Endothelial cell of umbilical vein (primary cell): ENCODE measurements at places on chromosomes 1 and 21. TPM values are rescaled to one million over a fixed set of nuclear protein-coding genes. Genes with fewer than 3 reads are reported as not detected.

NDUFS5 gene
- 325 and 327 TPM in 2 replicates for total RNA-seq

KCNK2 gene
- total RNA-seq, result 0.18 and 0.46 TPM in 2 replicates

BMP8A gene
- 0.44 TPM in 1 of 2 replicates, not detected in the other for total RNA-seq

PLPPR4 gene
- not detected in 2 replicates for total RNA-seq

OR14K1 gene
- not detected in 2 replicates for total RNA-seq

GRCh38 chr1:235460770-235461169 lies 43.5 kb downstream of the B3GALNT2 start:
- H3K4me1 ChIP-seq, result no peaks in the 10 kb centered on the region
- no peaks in the 10 kb centered on the region for H3K27me3 ChIP-seq
- no peak overlapping the region for H3K4me3 ChIP-seq
- H3K27ac ChIP-seq, result no peak overlapping the region
- no peak for DNase-seq
- no peaks in the 10 kb centered on the region for H3K36me3 ChIP-seq

DNA sequence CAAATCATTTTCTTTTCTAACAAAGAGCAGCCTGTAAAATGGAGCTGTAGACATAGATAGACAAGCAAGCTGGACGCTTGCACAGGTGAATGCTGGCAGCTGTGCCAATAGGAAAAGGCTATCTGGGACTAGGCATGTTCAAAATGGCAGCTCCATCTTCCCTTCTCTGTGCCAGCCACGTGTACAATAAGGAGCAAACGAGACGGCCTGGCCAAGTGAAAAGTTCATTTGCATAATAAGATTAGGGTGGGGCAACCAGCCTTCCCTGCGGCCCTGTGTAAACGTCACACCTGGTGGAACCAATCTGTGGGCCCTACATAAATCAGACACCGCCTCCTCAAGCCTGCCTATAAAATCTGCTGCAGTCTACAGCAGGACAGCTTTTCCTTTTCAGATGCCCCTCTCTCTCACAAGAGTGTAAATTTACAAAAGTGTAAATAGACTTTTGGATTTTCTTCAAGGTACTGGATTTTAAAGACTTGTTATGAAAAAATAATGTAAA lies 16.6 kb upstream of the EDEM3 start:
- no peaks in the 10 kb centered on the region for H3K4me1 ChIP-seq
- no peak for DNase-seq
- no peaks in the 10 kb centered on the region for H3K36me3 ChIP-seq

- no peaks in the 10 kb centered on the region for H3K36me3 ChIP-seq
- no peaks in the 10 kb centered on the region for H3K4me1 ChIP-seq
- no peak overlapping the region for H3K4me3 ChIP-seq
- no peaks in the 10 kb centered on the region for H3K27me3 ChIP-seq
- H3K27ac ChIP-seq, result no peak overlapping the region
These were observed 48.9 kb downstream of the AGPAT3 start for GRCh38 chr21:43913928-43914327.

DNA sequence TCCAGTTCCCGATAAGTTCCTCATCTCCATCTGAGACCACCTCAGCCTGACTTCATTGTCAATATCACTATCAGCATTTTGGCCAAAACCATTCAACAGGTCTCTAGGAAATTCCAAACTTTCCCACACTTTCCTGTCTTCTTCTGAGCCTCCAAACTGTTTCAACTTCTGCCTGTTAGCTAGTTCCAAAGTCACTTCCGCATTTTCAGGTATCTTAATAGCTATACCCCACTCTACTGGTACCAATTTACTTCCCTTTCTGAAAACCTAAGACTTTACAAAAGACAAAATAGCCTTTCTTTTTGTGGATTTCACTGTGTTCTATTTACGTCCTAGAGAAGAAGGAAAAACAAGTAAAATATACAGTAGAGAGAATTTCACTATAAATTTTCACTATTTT lies 147.0 kb upstream of the FMN2 start:
- no peak overlapping the region for H3K4me3 ChIP-seq
- H3K27me3 ChIP-seq, result no peaks in the 10 kb centered on the region
- H3K4me1 ChIP-seq, result no peaks in the 10 kb centered on the region
- H3K36me3 ChIP-seq, result no peaks in the 10 kb centered on the region

DNA sequence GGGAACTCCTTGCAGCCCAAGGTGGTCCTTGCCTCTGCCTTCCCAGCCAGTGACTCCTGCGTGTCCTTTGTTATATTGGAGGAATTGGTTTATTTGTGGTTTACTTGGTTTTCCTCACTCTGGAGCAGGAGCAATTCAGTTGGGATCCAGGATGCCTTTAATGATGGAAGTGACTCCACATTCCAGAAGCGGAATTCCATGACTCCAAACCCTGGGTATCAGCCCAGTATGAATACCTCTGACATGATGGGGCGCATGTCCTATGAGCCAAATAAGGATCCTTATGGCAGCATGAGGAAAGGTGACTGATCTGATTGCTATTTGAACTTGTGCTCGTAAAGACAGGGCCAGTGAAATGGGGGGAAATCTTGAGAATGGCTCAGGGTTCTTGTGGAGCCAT lies 15.1 kb upstream of the PIGV start:
- DNase-seq, result peak; percentile 15
- no peak overlapping the region for H3K4me3 ChIP-seq
- peaks cover 40% of the 10 kb centered on the region for H3K4me1 ChIP-seq
- peaks cover 44% of the 10 kb centered on the region for H3K36me3 ChIP-seq
- H3K27ac ChIP-seq, result peak overlapping the region; percentile 87

DNA sequence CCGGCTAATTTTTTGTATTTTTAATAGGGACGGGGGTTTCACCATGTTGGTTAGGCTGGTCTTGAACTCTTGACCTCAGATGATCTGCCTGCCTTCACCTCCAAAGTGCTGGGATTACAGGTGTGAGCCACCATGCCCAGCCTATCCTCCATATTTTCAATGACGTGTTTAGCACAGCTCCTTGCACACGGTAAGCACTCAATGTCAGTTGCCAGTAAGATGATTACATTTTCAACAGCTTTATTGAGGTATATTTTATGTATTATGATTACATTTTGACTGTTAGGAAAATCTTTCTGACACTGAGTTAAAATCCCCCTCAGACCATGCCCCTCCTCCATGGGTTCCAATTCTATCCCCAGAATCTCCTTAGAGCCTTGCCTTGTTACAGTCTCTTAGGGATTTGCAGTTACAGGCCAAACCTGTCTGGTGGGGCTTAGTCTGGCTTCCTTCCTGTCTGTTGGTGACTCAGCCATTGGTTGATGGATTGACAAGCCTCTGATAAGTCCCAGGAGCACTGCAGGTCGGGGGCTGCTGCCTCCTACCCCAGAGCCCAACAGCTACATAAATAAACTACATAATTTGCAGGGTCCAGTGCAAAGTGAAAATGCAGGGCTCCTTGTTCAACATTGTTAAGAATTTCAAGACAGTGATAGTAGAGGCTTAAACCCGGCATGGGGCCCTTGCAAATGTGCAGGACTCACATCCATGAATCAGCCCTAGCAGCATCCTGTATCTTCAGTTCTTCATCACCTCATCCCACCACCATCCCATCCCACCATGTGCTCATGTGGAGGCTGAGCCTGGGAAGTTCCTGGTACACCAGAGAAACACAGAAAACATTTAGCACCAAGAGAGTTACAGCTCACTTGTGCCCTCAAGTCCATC lies 23.4 kb downstream of the COA7 start:
- peaks cover 11% of the 10 kb centered on the region for H3K4me1 ChIP-seq
- peak overlapping the region; percentile 50 for H3K27ac ChIP-seq
- no peaks in the 10 kb centered on the region for H3K36me3 ChIP-seq
- peak; percentile 53 for DNase-seq

- H3K4me1 ChIP-seq, result no peaks in the 10 kb centered on the region
- H3K4me3 ChIP-seq, result no peak overlapping the region
- no peaks in the 10 kb centered on the region for H3K27me3 ChIP-seq
- DNase-seq, result no peak
- H3K36me3 ChIP-seq, result no peaks in the 10 kb centered on the region
These were observed 251.2 kb downstream of the DSCAM start for GRCh38 chr21:40595806-40596205.

DNA sequence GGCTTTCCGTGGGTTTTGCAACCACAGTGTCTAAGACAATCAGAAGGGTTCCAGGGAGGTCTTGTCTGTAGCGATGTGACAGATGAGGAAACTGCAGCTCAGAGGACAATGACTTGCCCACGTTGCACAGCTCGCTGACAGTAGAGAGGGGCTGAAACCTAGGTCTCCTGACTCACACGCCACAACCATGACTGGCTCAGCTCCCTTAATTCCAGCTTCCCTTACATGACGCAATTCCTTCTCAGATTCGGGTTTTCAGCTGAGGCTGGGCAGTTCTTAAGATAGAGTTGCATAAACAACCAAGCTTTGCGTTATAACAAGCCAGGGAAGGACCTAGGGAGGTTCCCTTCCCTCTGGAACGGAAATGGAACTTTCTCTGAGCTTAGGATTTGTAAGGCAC lies 36.3 kb downstream of the DHCR24 start:
- H3K4me3 ChIP-seq, result no peak overlapping the region
- peaks cover 20% of the 10 kb centered on the region for H3K36me3 ChIP-seq
- DNase-seq, result no peak
- H3K27me3 ChIP-seq, result no peaks in the 10 kb centered on the region
- no peak overlapping the region for H3K27ac ChIP-seq
- H3K4me1 ChIP-seq, result no peaks in the 10 kb centered on the region

DNA sequence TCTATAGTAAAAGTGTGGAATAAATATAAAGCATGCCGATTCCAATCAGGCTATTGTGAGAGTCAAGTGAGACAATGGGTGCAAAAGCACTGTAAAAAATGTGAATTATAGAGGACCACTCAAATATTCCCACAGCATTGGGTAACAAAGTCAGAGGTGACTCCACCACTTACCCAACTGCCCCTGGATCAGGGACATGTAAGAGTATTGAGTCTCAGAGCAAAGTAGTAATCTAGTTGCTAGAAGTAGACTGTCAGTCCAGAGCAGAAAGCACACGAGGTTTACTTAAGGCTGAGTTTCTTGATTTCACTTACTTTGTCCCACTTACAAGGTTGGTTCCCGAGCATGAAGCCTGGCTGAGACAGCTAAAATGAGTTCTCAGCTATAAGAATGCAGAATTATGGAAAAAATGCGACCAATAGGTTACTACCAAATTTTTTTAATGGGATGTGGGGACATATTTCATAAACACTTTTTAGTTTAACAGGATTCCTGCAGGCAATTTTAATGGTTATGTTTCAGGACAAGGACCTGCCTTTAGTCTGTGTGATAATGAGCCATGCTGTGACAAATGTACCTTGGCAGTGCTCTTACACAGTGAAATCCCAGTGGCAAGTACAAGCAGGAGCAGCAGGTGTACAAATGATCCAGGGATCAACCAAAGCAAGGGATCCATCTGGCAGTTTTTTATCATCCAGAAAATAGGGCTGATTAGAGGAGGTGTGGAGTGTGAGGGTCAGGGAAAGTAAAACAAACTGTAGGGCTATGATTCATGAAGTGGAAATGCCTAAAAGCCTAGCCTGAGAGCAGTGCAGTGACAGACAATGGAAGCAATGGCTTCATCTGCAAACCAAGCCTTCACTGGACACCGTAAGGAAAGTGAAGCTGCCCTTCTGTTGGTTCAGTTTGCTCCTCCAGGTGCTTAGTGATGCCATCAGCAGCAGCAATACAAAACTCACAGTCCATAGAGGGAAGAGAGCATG lies 156.2 kb upstream of the SPAG17 start:
- no peak overlapping the region for H3K27ac ChIP-seq
- no peaks in the 10 kb centered on the region for H3K36me3 ChIP-seq
- H3K4me3 ChIP-seq, result no peak overlapping the region
- no peak for DNase-seq
- H3K27me3 ChIP-seq, result no peaks in the 10 kb centered on the region
- H3K4me1 ChIP-seq, result no peaks in the 10 kb centered on the region

- peak overlapping the region; percentile 82 for H3K4me3 ChIP-seq
- no peak for DNase-seq
- H3K27me3 ChIP-seq, result no peaks in the 10 kb centered on the region
- peaks cover 16% of the 10 kb centered on the region for H3K4me1 ChIP-seq
These were observed 1.4 kb downstream of the HS2ST1 start for GRCh38 chr1:86915737-86916235.

DNA sequence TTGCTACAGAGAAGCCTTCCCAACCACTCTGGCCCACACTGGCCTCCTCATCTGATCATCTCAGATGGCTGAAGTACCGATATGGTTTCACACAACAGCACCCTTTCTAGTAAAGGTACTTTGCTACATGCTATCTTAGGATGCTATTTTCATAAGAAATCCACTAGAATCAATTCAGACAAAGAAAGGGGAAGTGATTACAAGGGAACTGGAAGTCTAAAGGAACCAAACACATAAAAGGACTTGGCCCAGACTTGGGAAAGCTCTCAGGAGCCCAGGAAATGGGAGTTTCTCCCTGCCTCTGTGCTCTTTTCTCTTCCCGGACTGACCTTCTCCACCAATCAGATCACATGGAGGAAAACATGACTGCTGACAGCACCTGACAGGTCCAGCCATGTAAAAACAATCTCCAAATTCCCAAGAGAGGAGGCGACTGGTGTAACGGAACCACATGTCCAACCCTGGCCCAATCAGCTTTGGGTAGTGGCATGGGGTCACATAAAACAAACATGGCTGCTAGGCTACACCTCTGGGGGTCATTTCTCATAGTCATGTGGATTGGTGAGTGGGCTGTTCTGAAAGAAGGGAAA lies 12.7 kb upstream of the FOXE3 start:
- peaks cover 11% of the 10 kb centered on the region for H3K27me3 ChIP-seq
- DNase-seq, result no peak
- no peak overlapping the region for H3K4me3 ChIP-seq
- no peaks in the 10 kb centered on the region for H3K4me1 ChIP-seq
- no peak overlapping the region for H3K27ac ChIP-seq

- H3K36me3 ChIP-seq, result no peaks in the 10 kb centered on the region
- peaks cover 1% of the 10 kb centered on the region for H3K27me3 ChIP-seq
- H3K27ac ChIP-seq, result no peak overlapping the region
- peaks cover 27% of the 10 kb centered on the region for H3K4me1 ChIP-seq
- H3K4me3 ChIP-seq, result no peak overlapping the region
These were observed 12.9 kb upstream of the KCNJ15 start for GRCh38 chr21:38243732-38244406.

- H3K36me3 ChIP-seq, result no peaks in the 10 kb centered on the region
- H3K27ac ChIP-seq, result peak overlapping the region; percentile 77
- H3K27me3 ChIP-seq, result no peaks in the 10 kb centered on the region
These were observed 61.6 kb upstream of the ADARB1 start for GRCh38 chr21:45012662-45013259.

- H3K27ac ChIP-seq, result no peak within 1 kb of the TSS
- DNase-seq, result no peak
- no peaks in the 10 kb centered on the region for H3K36me3 ChIP-seq
- peaks cover 6% of the 10 kb centered on the region for H3K4me1 ChIP-seq
These were observed at the start of gene MYBPH for GRCh38 chr1:203175237-203175826. TSS of gene MYBPH (minus strand) at chr1:203175826. CDS start at chr1:203175755, 71 bp downstream.

DNA sequence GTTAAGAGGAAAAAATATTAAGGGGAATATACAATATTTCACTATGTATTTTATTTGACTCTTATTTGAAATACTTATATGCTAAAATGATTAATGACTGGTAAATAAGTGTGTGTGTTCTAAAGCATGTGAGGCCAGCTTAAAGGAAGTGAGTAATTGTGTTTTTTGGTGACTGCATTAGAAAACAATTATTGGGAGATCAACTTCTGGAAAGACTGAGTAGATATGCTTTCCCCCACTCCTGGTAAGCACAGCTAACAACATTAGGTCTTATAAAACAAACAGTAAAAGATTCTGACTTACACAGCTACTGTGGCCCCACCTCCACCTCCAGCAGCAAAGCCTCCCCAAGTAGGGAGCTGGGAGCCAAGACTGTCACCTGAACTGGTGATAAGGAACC lies 403.0 kb downstream of the SRGAP2C start:
- peak overlapping the region; percentile 69 for H3K27ac ChIP-seq
- peaks cover 18% of the 10 kb centered on the region for H3K4me1 ChIP-seq
- peak; percentile 74 for DNase-seq
- H3K36me3 ChIP-seq, result no peaks in the 10 kb centered on the region

- H3K36me3 ChIP-seq, result no peaks in the 10 kb centered on the region
- no peaks in the 10 kb centered on the region for H3K27me3 ChIP-seq
- no peak overlapping the region for H3K27ac ChIP-seq
These were observed 11.1 kb upstream of the PTPN7 start for GRCh38 chr1:202171292-202172014.
